NCI-H510A treated with DMSO at 0.1 percent for 48 hours (cell line): ENCODE measurements at places on chromosomes 16 and 17.

- DNase-seq: peak; percentile 50
Observed at GRCh38 chr16:51222016-51222415, 70.9 kb upstream of the SALL1 start.

DNA sequence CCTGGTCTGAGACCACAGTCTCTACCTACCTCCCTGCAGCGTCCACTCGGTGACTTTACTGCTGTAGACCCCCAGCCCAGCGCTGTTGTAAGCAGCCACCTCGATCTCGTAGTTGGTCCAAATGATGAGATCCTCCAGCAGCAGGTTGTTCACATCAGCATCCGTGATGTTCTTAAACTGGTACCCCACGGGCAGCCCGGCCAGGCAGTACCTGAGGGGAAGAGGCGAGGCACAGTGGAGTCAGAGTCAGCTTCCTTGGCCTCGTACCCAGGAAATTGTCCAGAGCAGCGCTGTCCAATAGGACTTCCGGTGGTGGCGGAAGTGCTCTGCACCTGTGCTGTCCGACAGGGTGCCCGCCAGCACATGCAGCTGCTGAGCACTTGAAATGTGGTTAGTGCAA, 104.0 kb upstream of the CDC42EP4 start:
- no peak for DNase-seq

- DNase-seq: no peak
Observed at GRCh38 chr16:89491238-89491869, 993 bp upstream of the ANKRD11 start.

DNA sequence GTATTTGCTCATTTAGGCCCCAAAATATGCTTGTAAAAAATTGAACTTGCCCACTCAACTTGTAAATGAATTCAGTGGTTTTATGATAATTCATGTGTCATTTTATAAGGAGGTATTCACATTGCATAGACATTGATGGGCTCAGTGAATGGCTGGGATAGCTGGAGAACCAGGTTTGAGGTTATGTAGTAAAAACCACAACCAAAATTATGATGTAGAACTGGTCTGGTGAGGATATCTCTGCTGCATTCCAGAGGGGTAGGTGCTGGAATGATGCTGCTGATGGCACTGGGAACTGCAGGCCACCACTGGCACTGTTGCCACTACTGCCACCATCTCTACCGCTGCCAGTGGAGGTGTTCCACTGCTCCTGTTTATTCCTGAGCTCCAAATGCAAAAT, 21.5 kb upstream of the RABEP1 start:
- no peak for DNase-seq

GRCh38 chr16:69762814-69763598, 874 bp downstream of the WWP2 start:
- DNase-seq: peak; percentile 9

- DNase-seq: no peak
Observed at GRCh38 chr17:6872936-6873335, 41.4 kb upstream of the TEKT1 start.

DNA sequence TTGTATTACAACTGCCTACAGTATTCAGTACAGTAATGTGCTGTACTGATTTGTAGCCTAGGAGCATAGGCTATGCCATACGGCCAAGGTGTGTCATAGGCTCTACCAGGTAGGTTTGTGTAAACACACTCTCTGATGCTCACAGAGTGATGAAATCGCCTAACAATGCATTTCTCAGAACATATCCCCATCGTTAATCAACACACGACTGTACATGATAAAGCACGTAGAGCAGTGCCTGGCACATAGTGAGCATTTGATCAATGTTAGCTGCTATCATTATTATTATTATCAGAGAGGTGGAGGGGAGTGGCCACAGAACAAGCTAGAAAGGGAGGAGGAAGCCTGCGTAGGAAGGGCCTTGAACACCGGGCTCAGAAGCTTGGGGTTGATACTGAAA, 81.1 kb upstream of the LHX1 start:
- no peak for DNase-seq
